ENCODE measurements at places on chromosomes 2 and 18. TPM values are rescaled to one million over a fixed set of nuclear protein-coding genes. Genes with fewer than 3 reads are reported as not detected.

Gene TWIST2
- not detected for total RNA-seq

Gene TMEM163
- total RNA-seq, result 0.12 TPM

DNA sequence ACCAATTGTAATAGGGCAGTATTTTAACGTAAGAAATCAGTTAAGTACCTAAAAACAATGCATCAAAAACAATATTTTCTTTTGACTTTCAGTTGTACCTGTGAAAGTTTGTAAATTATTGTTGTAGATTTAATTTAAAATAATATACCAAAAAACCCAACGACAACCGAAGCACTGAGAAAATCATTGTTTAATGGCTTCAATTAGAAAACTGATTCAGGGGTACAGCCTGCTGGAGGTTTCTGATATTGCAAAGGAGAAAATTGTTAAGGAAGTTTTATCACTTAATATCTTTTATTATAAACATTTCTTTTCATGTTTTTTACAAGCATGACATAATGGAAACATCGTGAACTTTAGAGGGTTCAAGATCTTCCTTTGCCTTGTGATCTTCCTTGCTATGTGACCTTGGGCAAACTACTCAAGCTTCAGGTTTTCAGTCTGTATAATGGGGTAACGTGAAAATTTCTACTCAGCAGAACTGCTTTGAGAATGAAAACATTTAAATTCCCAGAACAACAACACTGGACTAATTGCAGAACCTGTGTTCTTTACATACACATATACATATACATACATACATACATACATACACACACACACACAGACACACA lies 76.3 kb upstream of the GLS start:
- peaks cover 9% of the 10 kb centered on the region for H3K4me1 ChIP-seq
- no peak for DNase-seq
- H3K27me3 ChIP-seq, result no peaks in the 10 kb centered on the region
- H3K27ac ChIP-seq, result no peak overlapping the region

- peaks cover 61% of the 10 kb centered on the region for H3K4me1 ChIP-seq
- peaks cover 68% of the 10 kb centered on the region for H3K36me3 ChIP-seq
- DNase-seq, result no peak
- H3K27me3 ChIP-seq, result no peaks in the 10 kb centered on the region
- no peak overlapping the region for H3K27ac ChIP-seq
Observed at GRCh38 chr2:206031950-206032567, 53.9 kb downstream of the INO80D start.

DNA sequence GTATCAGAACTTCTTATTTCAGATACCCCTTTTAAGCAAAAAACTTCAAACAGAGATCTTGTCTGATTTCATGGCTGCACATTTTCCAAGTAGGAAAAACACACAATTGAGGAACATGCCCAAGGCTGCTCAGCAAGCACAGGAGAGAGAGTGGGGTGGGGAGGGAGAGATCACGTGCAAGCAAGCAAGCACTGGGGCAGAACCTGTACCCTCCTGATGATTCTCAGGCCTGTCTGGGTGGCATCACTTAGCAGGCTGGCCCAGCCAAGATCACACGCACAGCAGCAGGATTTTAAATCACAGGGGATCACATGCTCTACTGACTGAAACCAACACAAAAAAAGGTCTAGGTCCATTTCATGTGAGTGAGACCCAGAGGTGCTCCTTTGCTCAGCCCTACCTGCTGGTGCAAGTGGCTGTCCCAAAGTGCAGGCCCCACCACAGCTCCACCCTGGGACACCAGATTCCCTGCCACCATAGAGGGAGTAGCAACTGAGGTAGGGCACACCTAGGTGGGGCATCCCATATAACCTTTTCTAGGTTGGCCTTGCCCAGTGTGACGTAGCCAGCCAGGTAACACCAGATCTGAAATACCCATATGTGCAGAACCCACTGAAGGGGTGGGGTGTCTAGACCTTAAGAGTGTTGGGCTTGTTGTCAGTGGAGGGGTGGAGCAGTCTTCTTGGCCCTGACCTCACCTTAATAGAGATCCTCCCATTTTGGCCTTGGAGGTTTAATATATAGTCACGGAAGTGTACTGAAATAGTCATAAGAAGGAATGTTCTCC lies 1.8 kb upstream of the LYPD6B start:
- peaks cover 38% of the 10 kb centered on the region for H3K27me3 ChIP-seq
- H3K4me3 ChIP-seq, result no peak overlapping the region
- peaks cover 4% of the 10 kb centered on the region for H3K4me1 ChIP-seq
- no peak overlapping the region for H3K27ac ChIP-seq
- no peak for DNase-seq
- H3K36me3 ChIP-seq, result no peaks in the 10 kb centered on the region

DNA sequence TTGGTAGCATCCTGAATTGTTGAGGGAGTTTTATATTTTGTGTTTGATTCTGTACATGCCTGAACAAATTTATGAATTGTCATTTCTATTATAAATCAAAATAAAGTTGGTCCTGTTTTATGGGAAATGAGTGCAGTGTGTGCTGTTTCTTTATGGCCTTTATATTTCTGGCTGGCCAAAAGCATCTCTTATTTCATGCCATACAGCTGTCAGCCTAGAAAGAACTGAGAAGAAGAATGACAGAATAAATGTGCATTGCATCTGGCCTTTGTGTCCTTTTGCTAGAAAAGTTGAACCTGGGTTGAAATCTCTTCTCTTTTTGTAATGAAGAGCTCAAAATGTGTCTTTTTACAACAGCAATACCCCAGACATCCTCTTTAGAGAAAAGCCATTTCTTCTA lies 474.7 kb upstream of the LRATD1 start:
- H3K27me3 ChIP-seq, result no peaks in the 10 kb centered on the region
- no peaks in the 10 kb centered on the region for H3K4me1 ChIP-seq
- H3K4me3 ChIP-seq, result no peak overlapping the region

DNA sequence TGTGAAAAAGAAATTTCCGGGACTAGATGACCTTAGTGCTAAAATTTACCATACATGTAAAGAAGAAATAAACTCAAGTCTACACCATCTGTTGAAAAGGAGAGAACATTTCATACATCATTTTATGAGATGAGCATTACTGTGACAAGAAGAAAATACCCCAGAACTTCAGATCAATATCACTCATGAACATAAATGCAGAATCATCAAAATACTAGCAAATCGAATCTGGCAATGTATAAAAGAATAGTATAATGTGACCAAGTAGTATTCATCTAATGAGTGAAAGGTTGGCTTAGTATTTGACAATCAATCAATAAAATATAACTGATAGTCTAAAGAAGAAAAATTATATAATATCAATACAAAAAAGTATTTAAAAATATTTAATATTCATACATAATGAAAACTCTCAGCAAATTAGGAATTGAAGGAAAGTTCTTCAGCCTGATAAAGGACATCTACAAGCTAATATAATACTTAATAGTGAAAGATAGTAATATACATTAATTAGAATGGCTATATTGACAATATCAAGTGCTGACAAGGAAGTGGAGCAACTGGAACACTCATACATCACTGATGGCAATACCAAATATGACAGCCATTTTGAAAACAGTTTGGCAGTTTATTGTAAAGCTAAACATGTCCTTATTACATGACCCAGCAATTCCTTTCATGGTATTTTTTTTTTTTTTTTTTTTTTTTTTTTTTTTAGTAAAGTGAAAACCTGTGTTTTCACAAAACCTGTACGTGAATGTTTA lies 231.4 kb upstream of the ZEB2 start:
- no peak overlapping the region for H3K4me3 ChIP-seq
- DNase-seq, result no peak
- H3K27ac ChIP-seq, result no peak overlapping the region
- H3K27me3 ChIP-seq, result peaks cover 2% of the 10 kb centered on the region

- H3K27me3 ChIP-seq, result no peaks in the 10 kb centered on the region
- no peak for DNase-seq
- peak overlapping the region; percentile 46 for H3K27ac ChIP-seq
- H3K4me1 ChIP-seq, result peaks cover 43% of the 10 kb centered on the region
Observed at GRCh38 chr2:28355521-28356094, 37.0 kb upstream of the FOSL2 start.
